ENCODE measurements at places on chromosomes 7 and 10.

DNA sequence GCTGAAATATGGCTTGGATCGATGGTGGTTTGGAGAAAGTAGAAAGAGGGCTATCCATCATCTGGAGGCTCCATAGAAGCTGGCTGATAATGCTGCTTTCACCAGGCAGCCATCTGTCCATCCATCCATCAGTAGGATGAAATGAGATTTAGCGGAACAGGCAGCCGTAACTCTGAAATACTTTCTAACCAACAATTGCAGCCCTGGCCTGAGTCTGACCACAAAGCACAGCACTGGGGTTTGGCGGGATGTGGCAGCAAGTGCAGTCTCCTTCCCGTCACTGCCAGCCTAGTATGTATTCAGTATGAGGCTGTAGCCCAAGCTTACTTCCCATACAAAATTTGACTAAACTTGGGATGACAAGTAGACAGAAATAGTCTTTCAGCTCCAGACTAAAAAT, 38.0 kb downstream of the R3HCC1L start:
- DNase-seq, result no peak

- DNase-seq, result peak; percentile 17
Measured at GRCh38 chr10:60661637-60662036, 116.6 kb upstream of the CDK1 start.

DNA sequence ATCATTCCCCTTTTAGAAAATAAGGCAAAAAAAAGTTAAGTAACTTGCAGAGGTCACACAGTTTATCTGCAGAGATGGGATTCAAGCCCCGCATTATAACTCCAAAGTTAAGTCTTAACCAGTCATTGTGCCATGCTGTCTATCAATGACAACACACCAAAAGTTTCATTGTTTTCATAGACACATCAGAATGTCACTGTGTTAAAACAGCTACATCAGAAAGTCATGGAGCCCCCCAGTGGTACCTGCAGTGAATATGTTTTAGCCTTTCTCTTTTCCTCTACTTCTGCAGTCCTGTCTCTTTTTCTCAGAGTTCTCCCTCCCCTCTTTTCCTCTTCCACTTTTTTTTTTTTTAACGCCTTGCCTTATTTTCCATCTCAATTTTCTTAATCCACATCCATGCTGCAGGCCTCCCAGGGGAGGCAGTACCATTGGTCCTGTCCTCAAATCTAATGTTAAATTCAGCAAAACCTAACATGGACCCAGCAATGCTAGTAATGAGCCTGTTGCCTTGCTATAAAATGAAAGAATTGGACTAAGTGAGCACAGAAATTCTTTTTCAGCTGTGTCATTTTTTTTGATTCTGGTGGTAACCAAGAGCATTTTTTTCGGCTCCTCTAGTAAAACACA, 3.8 kb upstream of the NRCAM start:
- DNase-seq, result no peak

DNA sequence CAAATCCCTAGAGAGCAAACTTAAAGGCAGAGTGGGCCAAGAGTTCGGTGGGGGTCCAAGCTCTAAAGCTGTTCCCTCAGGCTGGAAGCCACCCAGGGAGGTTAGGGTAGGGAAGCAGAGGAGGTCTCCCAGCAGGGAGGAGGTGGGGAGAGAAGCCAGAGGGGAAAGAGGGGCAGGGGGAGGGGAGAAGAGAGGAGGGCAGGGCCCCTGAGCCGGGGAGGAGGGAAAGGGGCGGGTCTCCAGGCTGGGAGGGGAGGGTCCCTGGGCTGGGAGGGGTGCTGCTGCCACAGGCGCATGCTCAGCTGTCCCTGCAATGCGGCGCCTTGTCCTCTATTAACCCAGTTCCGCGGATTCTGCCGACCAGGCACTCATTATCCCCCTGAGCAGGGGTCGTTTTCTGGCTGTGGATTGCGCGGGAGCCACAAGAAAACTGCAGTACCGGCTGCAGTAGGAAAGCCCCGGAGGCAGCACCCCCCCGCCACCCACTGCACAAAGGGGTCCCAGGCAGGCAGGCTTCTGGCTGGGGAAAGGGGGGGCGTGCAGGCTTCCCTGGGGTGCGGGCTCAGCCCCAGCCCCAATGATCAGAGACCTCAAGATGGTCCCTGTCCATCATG, 49.3 kb downstream of the CAMK2B start:
- no peak for DNase-seq

GRCh38 chr7:82594665-82595064, 151.1 kb upstream of the CACNA2D1 start:
- DNase-seq, result no peak

DNA sequence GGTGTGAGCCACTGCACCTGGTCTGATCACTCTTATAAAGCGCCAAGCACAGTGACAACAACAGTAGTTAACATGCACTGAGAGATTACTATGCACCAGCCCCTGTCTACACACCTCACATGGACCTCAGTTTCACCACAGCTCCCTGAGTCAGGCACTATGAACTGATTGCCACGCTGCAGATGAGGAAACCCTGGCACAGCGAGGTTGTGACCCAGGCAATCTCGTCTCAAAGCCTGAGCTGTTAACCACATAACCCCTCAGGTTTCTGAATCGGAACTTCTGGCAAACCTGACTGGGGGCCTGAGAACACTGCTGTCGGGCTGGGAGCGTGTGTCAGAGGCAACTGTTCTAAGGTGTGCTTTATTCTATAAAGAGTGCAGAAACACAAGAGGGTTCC, 150.8 kb downstream of the RNF216 start:
- no peak for DNase-seq

DNA sequence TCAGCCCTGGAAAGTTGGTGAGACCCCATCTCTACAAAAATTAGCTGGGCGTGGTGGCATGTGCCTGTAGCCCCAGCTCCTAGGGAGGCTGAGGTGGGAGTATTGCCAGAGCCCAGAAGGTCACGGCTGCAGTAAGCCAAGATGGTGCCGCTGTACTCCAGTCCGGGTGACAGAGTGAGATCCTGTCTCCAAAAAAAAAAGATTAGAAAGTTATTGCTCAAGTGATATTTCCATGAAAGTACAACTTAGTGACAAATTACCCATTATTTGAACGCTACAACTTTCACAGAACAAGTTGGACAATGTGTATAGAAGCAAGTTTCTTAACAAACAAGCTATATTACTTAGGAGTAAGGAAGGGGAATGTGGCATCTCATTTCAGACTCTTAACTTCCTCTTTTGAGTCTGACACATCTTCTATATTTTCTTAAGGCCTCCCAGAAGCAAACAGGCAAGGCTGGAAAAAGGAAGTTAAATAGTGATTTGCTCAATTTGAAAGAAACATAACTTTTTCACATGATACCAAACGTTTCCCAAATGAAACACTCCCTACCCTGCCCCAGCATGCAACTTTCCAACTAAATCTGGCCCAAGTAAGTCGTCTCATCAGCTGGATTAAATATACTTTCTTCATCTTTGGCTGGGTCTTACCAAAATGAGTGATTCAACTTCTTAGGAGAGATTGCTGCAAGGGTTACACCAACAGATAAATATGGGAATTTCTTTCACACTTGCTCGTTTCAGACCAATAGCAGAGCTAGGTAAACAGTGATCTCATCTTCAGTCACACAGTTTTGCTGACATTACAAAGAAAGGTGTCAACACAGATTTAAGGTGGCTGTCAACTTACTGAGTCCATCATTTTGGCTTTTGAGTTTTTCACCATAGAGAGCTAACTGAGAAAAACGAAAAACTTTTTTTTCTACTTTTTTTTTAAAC, 66.3 kb upstream of the KLF6 start:
- peak; percentile 55 for DNase-seq

DNA sequence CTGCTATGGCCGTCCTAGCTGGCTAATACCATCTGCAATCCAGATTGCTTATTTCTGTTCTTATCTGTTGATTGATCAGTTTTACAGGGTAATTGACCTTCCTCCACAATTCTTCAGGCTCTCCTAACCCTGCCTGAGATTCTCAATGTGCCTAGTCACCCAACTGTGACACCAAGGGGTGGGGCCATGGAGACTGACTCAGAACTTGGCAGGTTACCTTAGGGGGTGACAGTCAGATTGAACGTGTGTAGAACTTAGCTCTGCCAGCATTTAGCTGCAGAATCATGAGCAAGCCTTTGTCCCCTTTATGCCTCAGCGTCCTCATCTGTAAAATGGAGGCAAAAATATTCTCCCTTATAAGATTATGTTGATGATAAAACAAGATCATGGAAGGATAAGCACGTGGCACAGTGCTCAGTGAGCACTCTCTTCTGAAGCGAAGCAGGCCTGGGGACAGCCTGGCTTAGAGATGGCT, 19.1 kb upstream of the LEP start:
- DNase-seq, result no peak

DNA sequence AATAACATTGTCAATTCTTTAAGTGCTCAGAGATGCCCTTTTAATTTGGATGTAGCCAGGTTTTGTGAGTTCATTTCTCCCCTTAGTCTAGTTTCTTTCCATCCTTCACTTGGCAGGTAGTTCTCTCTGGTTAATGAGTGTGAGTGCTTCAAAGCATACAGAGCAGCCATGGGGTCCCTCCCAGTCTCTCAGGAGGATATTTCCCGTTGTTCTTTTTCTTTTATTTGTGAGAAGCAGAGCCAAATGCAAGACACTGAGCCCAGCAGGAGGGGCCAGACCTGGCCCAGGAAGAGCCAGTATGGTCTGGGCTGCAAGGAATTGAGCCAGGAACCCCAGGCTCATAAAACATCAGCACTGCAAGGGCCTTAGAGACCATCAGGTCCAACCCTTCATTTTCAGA, 52.4 kb downstream of the PLCE1 start:
- no peak for DNase-seq

GRCh38 chr10:66714741-66715140, 211.1 kb upstream of the LRRTM3 start:
- DNase-seq, result peak; percentile 7

DNA sequence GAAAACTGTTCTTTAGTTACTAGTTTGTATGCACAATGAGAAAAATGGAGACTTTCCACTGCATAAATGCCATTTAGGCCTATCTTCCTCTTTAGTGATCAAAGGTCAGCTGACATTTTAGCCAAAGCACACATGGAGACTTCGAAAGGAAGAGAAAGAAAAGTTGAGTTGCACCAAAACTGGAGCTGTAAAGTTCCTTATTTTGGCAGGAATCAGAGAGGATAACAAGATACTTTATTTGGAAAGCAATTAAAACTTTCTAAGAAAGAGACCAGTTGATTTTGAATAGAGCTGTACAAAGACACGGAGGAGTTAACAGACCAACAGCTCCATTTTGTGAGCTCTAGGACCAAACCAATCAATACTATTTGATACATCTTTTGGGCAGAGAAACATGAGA, 14.2 kb downstream of the ENTPD7 start:
- DNase-seq, result no peak

DNA sequence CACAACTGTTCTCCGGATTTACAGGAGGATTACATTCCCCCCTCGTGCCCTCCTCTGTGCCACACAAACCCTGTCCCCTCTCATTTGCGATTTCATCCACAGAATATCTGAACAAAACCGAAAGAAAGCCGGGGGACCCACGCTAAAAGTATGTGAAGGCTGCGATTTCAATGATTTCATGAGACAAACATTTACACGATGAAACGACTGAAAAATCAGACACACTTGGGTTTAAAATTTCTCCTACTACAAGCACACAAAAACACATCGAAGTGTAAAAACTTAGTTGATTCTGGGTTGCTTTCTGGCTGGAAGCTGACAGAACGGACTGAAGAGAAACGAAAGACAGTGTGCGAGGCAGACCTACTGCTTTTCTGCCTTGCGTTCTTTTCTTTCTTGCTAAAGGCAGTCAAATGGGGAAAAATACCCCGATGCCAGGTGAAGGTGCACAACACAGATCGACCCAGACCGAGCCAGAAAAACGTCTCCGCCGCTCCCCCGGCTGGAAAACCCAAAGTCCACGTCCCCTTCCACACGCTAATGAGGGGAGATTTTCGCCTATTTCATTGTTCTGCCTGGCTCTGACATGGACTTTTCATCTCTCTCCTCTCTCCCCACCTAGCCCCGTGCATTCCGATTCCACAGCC, 1.2 kb downstream of the HIPK2 start:
- no peak for DNase-seq

GRCh38 chr7:16985621-16986020, 103.8 kb upstream of the AGR3 start:
- DNase-seq, result no peak

DNA sequence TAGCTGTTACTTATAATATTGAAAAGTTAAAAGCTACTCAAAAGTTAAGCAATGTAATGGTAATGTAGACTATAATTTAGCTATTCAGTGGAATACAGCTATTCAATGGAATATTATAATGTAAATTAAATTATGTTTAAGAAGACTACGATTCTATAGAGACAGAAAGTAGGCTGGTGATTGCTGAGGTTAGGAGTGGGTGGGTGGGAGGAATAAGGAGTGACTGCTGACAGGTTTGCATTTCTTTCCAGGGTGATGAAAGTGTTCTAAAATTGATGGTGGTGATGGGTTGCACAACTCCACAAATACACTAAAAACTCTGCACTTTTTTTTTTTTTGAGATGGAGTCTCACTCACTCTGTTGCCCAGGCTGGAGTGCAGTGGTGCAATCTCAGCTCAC, 21.4 kb downstream of the DENND2A start:
- DNase-seq, result no peak

DNA sequence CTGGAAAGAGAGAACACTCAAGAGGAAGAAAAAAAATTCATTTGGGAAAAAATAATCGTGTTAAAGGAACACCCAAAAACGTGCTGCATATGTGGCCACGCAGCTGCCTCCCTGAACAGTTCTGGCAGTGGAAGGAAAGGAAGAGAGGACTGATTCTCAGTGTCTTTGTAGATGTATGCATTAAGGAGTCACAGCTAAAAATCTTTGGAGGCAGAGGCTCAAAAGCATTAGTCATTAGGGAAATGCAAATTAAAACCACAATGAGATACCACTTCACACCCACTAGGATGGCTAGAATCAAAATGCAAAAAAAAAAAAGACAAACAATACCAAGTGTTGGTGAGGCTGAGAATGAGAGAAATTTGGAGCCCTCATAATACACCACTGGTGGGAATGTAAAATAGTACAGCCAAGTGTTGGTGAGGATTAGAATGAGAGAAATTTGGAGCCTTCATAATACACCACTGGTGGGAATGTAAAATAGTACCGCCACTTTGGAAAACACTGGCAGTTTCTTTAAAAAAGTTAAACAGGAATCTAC, 134.7 kb downstream of the SLIT1 start:
- no peak for DNase-seq

GRCh38 chr7:11182736-11183135, 209.1 kb downstream of the PHF14 start:
- peak; percentile 42 for DNase-seq

GRCh38 chr10:103696411-103697145, 158.8 kb downstream of the SH3PXD2A start:
- DNase-seq, result peak; percentile 68

GRCh38 chr10:103451091-103451813, 918 bp downstream of the CALHM2 start:
- DNase-seq, result peak; percentile 47

- no peak for DNase-seq
Measured at GRCh38 chr7:91946549-91946948, 5.9 kb downstream of the AKAP9 start.

All from GM04503 (cell line).